ENCODE measurements at places on chromosomes 4 and X. TPM values are rescaled to one million over a fixed set of nuclear protein-coding genes. Genes with fewer than 3 reads are reported as not detected.

The ITM2A gene
- total RNA-seq = 15.4 TPM

DNA sequence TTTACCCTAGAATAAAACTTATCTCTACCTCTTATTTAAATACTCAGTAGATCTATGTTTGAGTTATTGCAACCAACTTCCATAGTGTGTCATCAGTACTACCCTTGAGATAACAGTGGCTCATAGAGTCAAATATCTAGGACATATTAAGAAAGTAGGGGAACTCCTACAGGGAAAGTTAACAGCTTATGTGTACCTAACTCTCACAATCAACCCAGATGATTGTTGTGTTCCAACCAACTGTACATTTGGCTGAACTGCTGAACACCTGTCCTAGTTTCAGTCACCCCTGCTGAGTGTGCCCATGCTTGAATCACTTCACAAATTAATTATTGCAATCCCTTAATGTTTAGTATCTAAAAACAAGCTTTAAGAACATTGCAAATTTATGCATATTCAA is 244.2 kb upstream of the GRID2 start:
- no peak for DNase-seq

The HSD17B10 gene
- 41.4 TPM for total RNA-seq

GRCh38 chrX:69305333-69306062 is 140.2 kb upstream of the PJA1 start:
- no peak for DNase-seq

GRCh38 chr4:52951016-52951415 is 88.9 kb downstream of the RASL11B start:
- DNase-seq = no peak

- no peak for DNase-seq
Measured at GRCh38 chr4:74031576-74031975, 6.9 kb downstream of the CXCL3 start.

The RS1 gene
- total RNA-seq = not detected

- no peak for DNase-seq
Measured at GRCh38 chr4:116386856-116387255, 698.5 kb downstream of the TRAM1L1 start.

DNA sequence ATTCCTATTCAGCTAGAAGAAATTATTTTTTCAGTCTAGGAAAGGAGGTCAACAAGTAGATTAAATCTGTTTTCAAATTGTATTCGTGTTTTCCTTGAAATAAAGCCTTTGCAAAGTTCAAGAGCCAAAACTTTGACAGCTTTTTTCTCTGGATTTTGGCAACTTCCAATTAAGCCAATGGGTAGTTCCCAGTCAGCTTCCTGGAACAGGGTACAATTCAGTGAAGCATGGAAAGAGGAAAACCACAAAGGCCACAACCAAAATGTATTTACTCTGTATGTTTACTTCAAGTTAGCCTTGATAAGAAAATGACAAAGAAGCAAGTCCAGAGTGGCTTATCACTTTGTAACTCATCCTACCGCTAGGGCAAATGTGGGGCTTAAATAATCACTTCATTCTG is 188.6 kb downstream of the COMMD8 start:
- no peak for DNase-seq

- no peak for DNase-seq
Measured at GRCh38 chr4:162352580-162353107, 188.8 kb upstream of the FSTL5 start.

DNA sequence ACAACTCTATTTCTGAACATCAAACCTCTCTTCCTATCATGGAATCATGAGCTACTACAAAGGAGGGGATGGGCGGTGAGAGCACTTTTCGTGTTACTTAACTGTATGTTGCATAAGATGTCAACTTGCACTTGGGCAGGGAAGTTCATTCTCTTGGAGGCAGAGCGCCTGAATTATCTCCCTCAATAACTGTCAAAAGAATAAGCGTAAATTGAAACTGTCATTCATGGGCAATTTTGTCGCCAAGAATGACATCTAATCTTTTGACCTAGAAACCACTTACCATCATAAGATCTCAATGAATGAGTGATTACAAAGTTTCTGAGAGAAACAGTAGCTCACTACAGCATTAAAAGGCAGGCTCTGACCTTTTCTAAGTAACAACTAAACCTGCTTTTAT is 23.5 kb upstream of the USP26 start:
- DNase-seq = no peak

DNA sequence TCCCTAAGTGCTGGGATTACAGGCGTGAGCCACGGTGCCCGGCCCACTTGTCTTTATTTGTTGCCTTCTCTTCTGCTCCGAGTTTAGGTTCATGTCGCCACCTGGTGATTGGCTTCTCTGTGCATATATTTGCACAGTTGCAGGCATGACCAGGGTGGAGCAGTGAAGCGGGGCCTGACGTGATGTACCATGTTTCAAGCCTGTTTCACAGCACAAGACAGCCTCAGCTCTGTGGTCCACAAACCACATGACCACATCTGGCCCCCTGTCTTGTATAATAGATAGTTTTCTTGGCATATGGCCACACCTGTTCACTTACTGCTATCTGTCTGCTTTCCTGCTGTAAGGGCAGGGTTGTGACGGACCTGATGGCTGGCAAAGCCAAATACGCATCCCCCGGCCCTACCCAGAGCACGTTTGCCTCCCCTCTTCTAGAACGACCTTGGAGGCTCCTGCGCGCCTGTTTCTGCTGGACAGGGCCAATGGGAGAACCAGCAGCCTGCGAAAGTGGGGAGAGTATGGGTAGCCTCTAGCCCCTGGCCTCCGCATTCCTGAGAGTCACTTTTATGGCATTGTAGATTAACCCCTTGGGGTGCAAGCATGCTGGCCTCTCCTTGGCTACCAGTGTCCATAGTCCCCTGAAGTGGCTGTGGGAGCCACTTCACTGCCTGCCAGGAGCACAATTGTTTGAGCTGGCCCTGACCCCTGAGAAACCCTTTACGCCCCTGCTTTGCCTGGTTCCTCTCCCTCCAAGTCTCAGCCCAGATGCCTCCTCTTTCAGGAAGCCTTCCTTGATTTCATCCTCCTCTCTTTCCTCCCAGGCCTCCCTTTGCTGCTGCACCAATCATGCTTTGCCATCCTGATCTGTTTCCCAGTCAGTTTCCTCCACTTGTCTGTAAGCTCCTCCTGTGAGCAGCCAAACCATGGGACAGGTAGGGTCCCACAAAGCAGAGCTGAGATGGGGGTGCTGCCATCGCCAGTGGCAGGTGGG is 6.0 kb upstream of the SH3TC1 start:
- DNase-seq = no peak

GRCh38 chrX:150768132-150768485 is 74.9 kb downstream of the MTMR1 start:
- no peak for DNase-seq

The CABS1 gene
- not detected for total RNA-seq

The PPARGC1A gene
- 73.1 TPM for total RNA-seq

All from Peyer's patch (tissue), 4 donors.